ENCODE measurements at places on chromosomes 6 and 20.
A peak's percentile ranks its signal among the peaks of the same experiment; 100 is the strongest.

- no peak for DNase-seq
Observed at GRCh38 chr20:39057911-39058310, 95.8 kb downstream of the DHX35 start.

DNA sequence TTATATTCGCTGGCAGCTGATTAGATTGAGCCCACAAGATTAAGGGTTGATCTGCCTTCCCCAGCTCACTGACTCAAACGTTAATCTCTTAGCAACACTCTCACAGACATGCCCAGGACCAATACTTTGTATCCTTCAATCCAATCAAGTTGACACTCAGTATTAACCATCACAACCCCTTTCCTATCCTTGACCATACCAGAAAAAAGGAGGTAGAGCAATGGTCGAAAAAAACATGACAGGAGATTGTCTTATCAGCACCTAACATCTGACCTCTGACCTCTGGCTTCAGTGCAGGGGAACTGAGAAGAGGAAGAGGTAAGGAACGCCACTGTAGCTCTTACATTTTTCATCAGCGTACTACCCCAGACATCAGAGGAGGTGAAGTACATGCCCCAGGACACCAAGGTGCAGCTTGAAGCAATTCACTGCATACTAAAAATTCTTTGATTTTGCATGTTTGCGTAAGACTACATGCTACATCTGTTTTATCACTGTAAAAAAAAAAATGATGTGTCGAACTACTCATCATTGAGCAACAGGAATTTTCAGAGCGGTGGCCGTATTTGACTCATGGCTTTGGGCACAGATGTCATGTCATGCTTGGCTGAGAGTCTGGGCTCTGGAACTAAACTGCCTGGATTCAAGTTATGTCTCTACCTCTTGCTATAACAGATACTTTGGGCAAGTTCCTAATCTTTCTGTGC lies 188.0 kb upstream of the TAB2 start:
- peak; percentile 61 for DNase-seq

GRCh38 chr20:49765413-49765736 lies 47.3 kb upstream of the SLC9A8 start:
- no peak for DNase-seq

DNA sequence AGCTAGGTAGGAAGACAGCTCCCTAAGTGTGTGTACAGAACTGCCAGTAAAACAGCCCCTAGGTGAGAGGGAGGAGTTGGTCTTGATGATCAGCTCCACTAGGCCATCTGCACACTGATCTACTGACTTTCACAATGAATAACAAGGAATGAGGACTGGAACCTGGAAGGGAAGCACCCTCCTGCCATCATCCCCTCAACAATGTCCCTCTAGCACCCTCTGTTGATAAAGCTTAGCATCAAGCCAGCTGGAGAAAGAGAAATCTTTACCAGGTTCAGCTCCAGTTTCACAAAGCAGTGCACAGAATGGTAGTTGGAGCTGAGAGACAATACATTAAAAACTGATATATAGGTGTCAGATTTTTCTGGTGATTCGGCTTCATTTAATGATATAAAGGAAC lies 57.2 kb upstream of the IRAK1BP1 start:
- peak; percentile 75 for DNase-seq

- peak; percentile 36 for DNase-seq
Observed at GRCh38 chr6:27867945-27868300, 44.3 kb downstream of the OR2B2 start.

GRCh38 chr6:100376103-100376502 lies 88.6 kb downstream of the SIM1 start:
- DNase-seq: no peak

- no peak for DNase-seq
Observed at GRCh38 chr20:41110012-41110411, 27.3 kb upstream of the PLCG1 start.

DNA sequence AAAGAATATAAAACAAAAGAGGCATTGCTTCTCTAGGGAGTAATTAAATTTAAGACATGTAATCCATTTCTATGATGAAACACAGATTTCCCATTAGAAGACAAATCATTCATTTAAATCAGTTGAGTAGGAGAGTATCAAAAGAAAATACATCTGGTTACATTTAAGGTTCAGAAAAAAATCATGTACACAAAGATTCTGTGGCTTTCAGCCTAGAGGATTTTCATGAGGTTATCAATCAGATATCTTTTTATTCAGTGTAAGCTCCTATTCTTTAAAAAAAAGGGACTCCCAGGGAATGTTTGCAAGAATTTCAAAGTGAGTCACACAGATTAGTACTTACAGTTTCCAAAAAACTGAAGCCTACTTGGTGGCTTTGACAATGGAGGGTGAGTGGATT lies 24.9 kb downstream of the COL21A1 start:
- DNase-seq: no peak

DNA sequence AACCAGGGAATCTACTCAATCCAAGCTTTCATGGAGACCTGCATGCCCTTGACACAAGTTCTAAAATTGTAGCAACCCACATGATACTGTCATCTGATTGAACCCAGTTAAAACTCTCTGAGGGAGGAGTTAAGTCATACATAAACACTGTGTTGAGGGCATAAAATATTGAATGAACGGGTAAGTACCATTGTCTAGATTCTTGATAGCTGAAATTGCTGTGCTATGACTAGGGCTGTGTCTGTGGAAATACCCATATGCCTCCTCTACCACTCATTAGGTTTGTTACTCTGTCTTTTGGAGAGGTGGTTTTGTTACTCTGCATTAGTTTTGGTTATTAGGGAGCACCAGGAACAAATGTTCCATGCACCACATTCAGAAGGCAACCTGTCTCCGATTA lies 7.6 kb downstream of the ENPP4 start:
- DNase-seq: no peak

DNA sequence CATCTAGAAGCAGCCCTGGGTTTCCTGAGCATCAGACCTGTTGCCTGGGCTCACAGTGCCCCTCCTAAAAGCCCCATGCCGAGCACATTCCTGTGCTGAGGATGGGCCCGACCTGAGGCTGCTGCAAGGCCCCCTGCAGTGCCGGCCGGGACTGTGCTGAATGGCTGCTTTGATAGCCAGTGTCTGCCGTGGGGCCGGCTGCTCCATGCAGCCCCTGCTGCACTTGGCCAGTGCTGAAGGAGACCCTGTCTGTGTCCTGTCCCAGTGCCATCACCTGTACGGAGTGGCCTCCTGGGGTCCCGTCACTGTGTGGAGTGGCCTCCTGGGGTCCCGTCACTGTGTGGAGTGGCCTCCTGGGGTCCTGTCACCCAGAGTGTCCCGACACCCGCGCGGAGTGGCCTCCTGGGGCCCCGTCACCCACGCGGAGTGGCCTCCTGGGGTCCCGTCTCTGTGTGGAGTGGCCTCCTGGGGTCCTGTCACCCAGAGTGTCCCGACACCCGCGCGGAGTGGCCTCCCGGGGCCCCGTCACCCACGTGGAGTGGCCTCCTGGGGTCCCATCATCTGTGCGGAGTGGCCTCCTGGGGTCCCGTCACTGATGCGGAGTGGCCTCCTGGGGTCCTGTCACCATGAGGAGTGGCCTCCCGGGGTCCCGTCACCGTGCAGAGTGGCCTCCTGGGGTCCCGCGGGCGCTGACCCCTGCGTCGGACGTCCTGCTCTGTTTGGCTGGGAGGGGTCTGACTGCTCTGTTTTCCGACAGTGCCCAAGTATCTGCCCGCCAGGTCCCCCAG lies 7.0 kb downstream of the COL9A3 start:
- no peak for DNase-seq

- peak; percentile 78 for DNase-seq
Observed at GRCh38 chr20:38057351-38057972, 23.9 kb downstream of the RPRD1B start.

DNA sequence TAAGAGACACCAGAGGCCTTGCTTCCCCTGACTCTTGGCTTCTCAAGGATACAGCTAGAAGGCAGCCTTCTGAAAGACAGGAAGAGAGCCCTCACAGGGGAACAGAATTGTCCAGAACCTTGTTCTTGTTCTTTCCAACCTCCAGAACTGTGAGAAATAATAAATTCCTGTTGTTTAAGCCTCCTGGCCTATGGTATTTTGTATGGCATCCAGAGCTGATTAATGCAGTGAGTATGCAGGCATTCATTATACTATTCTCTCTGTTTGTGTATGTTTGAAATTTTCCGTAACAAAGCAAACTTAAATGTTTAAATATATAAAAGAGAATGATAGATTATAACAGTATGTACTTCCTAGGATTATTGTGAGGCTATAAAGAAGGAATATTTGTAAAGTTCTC lies 903.4 kb upstream of the FLRT3 start:
- peak; percentile 48 for DNase-seq

- no peak for DNase-seq
Observed at GRCh38 chr6:166127624-166128472, 39.8 kb downstream of the TBXT start.

DNA sequence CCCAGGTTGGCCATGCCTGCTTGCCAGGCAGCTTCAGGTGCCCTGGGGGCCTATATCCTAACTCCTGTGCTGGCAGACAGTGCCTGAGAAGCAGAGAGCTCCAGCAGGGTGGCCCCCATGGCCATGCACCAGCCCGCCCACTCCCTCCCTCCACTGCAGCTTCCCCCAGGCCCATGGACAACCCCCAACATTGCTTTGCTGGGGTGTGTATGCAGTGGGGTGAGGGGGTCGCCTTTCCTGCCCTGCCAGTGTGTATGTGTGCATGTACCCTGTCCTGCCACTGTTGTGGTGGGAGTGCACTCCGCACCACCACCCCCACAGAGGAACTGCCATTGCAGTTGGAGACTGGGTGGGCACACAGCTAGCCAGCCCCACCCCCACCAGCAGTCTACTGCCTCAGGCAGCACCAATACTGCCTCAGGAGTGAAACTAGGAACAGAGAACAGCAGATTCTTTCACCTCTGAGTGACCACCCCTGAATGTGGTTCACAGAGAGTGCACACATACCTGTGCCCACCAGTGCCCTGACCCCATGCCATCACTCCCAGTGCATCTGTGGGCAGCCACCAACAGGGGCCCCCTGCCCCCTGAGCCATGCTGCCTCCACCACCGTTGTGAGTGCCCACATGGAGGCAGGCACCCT lies 151.1 kb downstream of the LRRC1 start:
- no peak for DNase-seq

GRCh38 chr6:94323853-94324252 lies 904.5 kb upstream of the EPHA7 start:
- peak; percentile 17 for DNase-seq

- DNase-seq: no peak
Observed at GRCh38 chr6:10621213-10621612, 73.2 kb downstream of the C6orf52 start.

GRCh38 chr6:160321729-160322505 lies 26.3 kb upstream of the SLC22A3 start:
- DNase-seq: no peak

- DNase-seq: no peak
Observed at GRCh38 chr20:9916761-9917160, 77.9 kb upstream of the PAK5 start.

DNA sequence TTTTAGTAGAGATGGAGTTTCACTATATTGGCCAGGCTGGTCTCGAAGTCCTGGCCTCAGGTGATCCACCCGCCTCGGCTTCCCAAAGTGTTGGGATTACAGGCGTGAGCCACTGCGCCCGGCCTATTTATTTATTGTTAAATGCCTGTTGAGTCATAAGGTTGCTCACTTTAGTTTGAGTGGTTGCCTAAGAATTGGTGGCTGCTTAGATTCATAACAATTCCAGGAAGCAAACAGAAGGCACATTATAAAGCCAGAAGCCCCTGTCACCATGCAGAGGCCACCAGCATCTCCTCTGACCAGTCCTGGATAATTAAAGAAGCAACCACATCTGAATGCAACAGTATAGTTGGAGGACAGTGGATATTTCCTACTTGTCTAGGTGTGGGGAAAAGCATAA lies 24.0 kb upstream of the ARMH2 start:
- peak; percentile 55 for DNase-seq

DNA sequence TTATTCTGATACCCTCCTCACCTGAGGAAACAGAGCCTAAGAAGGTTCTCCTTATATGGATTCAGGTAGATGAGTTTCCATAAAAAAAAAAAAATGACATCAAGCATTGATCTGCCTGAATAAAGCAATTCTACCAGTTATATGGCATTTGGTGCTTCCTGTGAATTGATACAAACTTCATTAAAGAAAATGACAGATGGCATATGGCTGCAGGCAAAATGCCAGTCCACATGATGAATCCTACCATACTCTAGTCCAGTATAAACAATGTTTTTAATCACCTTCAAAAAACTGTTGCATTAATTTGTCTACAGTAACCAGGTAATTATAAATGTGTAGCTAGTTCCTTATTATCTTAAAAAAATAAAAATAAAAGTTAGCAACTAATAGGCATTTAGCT lies 559.2 kb upstream of the FLRT3 start:
- DNase-seq: no peak

DNA sequence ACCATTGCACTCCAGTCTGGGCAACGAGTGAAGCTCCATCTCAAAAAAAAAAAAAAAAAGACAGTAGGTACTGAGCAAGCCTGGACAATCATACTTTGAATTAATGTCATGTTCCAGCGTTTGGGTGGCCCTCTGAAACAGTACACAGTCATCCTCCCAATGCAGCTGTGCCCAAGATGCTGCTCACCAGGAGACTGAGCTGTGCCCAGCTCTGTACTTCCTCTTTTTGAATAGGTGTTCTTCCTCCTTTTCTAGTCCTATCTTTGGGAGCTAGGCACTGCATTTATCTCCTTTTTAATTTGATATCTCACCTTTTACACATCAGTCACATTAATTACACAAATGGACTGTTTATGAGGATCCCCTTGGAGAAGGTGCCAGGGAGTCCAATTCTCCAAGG lies 101.5 kb downstream of the RPP40 start:
- no peak for DNase-seq

GRCh38 chr6:114833211-114833610 lies 490.4 kb upstream of the HS3ST5 start:
- no peak for DNase-seq

- DNase-seq: no peak
Observed at GRCh38 chr20:12014736-12015135, 97.0 kb downstream of the BTBD3 start.

GRCh38 chr6:40922281-40922680 lies 116.7 kb downstream of the UNC5CL start:
- DNase-seq: peak; percentile 19

DNA sequence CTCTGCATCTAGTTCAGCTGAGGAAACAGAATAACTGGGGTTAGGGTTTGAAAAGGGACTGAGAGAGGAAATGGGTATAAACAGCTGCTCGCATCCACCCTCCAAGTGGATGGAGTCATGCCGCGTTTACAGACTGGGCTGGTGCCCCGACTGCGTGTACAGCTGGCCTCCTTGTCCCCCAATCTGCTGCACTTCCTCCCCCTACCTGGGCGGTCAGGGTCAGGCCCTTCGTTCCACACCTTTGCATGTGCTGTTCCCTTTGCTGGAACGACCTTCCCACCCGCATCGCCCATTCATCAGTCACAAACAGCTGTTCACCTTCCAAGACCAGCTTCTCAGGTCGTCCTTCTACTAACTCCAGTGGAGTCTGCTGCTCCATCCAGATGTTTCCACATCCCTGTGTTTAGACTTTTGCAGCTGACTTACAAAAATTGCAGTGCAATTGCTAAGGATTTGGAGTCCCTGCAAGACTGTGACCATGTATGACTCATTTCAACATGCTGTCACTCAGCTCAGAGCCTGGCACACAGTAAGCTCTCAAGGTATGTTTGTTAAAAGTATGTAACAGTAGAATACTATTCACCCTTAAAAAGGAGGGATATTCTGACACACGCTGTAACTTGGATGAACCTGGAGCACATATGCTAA lies 129.3 kb downstream of the DTNBP1 start:
- DNase-seq: no peak
